ENCODE measurements at places on chromosomes 12 and 14.

DNA sequence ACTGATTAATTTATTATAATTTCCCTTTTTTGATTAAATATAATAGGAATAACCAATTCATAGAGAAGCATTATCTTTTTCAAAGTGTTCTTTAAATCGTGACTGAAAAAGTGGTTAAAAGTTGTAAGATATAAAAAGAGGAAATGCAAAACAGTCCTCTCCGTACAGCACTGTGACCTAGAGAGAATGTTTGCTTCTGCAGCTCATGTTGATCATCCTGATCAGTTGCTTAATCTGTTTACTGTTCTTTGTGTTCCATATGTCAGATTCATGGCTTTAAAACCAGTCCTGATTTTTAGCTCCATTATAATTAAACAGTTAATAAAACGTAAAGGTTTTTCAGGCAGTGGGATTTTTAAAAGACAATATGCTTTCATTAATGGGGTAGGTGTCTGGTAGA, 4.7 kb downstream of the TTC8 start:
- peak; percentile 30 for DNase-seq

DNA sequence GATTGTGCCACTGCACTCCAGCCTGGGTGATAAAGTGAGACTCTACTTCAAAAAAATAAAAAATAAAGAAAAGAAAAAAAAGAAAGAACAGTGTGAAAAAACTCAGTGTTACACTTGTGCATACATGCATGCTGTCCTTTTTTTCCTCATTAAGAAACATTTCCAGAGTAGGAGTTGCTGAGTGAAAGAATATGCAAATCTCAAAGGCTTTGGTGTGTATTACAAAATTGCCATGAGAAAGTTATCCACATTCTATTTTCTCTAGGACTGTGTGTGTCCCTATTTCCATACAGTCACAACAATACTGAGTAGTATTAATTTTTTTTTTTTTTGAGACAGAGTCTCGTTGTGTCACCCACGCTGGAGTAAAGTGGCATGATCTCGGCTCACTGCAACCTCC, 830 bp upstream of the A2ML1 start:
- DNase-seq = no peak

- DNase-seq = no peak
Observed at GRCh38 chr12:14701809-14702568, 5.6 kb upstream of the GUCY2C start.

GRCh38 chr12:110174373-110174996, 50.3 kb downstream of the IFT81 start:
- no peak for DNase-seq

GRCh38 chr14:105491366-105491973, 424 bp downstream of the TEDC1 start:
- DNase-seq = peak; percentile 77

GRCh38 chr12:88947486-88948043, 367.3 kb upstream of the KITLG start:
- no peak for DNase-seq

DNA sequence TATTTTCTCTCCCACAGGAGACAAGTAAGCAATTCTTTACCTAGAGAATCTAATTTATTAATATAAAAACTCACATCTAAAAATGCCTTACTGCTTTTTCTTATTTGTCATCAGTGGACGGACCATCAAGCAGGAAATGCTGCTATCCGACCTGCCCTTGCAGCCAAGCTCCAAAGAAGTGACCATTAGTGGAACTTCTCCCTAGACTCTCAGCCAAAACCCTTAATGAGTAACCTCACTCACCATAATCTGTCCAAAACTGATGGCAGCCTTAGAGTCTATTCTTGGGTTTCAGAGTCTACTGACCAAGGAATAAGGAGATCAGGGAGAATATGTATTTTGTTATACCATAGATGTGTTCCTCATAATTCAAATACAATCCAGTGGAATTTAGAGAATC, 60.9 kb upstream of the CFL2 start:
- DNase-seq = no peak

DNA sequence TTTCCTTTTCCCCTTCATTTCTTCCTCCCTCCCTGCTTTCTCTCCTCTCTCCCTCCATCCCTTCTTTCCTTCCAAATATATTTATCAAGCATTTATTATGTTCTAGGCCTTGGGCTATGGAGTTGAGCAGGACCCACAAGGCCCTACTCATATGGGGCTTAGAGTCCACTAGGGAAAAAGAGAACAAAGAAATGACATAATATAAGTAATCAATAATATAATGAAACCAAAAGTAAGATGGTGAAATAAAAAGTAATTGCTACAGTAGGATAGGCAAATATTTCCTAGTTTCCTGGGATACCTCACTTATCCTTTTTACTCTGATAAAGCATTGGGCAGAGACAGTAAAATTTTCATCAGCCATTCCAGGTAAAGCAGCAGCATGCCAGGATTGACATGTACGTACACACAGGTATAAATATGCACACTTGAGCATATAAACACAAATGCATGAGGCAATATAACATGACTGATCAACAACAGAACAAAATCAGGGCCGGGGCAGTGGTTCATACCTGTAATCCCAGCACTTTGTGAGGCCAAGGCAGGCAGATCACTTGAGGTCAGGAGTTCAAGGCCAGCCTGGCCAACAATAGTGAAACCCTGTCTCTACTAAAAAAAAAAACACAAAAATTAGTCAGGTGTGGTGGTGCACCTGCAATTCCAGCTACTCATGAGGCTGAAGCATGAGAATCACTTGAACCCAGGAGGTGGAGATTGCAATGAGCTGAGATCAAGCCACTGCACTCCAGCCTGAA, 35.5 kb upstream of the CSRP2 start:
- no peak for DNase-seq

DNA sequence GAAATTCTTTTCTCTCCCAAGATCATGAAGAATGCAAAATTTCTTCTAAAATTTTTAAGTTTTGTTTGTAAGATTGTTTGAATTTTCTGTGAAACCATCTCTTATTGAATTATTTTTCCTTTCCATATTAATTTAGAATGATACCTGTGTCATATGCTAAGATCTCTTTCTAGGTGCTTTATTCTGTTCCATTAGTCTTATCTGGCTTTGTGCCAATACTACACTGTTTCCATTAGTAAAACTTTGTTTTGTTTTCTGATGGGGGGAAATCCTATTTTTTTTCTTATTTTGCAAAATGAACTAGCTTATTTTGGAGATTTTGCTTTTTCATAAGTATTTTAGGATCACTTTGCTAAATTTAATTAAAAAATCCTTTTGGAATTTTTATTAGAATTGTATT, 193.9 kb downstream of the FUT8 start:
- no peak for DNase-seq

DNA sequence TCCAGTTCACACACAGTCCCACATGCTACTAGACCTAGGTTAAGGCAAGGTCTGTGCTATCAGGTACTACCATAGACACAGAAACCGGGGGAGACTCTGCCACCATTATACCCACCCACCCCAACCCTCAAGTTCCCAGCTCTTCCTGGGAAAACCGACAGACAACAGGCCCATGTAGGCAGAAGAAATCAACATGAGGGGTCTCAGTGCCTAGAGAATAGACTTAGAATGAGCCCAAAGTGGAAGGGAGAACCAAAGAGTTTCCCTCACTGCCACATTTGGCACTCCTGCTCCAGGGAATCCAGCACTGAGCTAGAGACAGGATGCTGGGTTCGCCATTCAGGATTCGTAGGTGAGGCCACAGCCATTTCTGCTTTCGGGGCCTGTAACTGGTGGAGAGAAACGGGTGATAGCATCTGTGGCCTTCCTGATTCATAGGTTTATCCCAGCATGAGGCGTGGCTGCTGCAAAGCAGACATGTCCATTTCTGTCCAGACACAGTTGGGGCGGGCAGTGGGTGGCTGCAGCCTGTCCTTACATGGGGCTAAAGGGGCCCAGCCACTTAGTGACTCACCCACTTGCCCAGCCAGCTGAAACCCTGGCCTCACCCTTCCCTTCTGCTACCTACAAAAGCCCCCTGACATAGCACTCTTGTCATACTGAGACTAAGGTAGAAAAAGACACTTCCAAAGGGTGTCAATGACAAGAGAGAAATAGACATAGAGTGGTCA, 69.4 kb downstream of the IRF2BPL start:
- peak; percentile 70 for DNase-seq

- no peak for DNase-seq
Observed at GRCh38 chr14:40053416-40053815, 621.2 kb upstream of the FBXO33 start.

- DNase-seq = no peak
Observed at GRCh38 chr12:120388691-120389481, 19.9 kb upstream of the MSI1 start.

- peak; percentile 84 for DNase-seq
Observed at GRCh38 chr12:30719060-30719459, 23.4 kb upstream of the IPO8 start.

GRCh38 chr12:6213969-6214368, 13.8 kb downstream of the CD9 start:
- no peak for DNase-seq

- DNase-seq = no peak
Observed at GRCh38 chr14:58571256-58571655, 66.5 kb upstream of the DACT1 start.

DNA sequence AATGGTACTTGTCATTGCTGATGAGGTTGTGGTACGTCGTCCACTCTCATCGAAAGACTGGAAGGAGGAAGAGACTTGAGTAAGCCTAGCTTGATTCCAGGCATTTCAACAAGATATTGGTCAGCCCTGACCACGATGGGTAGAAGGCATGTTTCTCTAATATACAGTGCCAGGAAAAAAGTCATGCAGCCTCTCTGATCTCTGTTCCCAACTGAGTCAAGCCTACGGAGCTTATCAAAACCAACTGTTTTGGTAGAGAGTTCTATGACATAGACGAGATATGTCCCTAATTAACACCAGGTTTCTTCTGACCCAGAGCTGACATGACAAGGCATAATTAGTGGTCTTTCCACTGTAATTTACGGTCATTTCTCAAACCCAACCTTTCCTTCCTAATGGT, 58.5 kb downstream of the NIN start:
- DNase-seq = peak; percentile 48

GRCh38 chr12:39441963-39442830, 723 bp downstream of the KIF21A start:
- peak; percentile 56 for DNase-seq

GRCh38 chr12:29152223-29152868, 3.3 kb downstream of the FAR2 start:
- DNase-seq = no peak

DNA sequence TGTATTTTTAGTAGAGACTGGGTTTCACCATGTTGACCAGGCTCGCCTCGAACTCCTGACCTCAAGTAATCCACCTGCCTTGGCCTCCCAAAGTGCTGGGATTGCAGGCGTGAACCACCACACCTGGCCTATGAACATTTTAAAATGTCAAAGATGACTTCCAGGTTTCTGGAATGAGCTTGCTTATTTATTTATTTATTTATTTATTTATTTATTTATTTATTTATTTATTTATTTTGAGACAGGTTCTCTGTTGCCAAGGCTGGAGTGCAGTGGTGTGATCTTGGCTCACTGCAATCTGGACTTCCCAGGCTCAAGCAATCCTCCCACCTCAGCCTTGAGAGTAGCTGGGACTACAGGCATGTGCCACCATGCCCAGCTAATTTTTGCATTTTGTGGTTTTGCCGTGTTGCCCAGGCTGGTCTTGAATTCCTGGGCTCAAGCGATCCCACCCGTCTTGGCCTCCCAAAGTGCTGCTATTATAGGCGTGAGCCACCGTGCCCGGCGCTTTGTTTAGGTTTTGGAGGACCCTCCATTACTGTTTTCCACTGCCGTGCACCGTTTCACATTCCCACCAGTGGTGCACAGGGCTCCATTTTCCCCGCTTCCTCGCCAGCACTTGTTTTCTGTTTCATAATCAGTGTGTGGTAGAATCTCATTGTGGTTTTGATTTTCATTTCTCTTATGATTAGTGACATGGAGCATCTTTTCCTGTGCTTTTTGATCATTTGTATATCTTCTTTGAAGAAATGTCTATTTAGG, 6.4 kb upstream of the CFAP251 start:
- DNase-seq = no peak

GRCh38 chr12:57452181-57452936, 2.7 kb upstream of the INHBE start:
- peak; percentile 67 for DNase-seq

Measured in adipocyte (in vitro differentiated cells).